ENCODE measurements at places on chromosomes 12 and 14. TPM values are rescaled to one million over a fixed set of nuclear protein-coding genes. Genes with fewer than 3 reads are reported as not detected.

NKX2-1 gene
- not detected for total RNA-seq

SOCS2 gene
- total RNA-seq: 33.6 TPM

KRT85 gene
- total RNA-seq: not detected

NELL2 gene
- total RNA-seq: not detected

RAB35 gene
- total RNA-seq: 28.8 TPM

CLEC4A gene
- total RNA-seq: not detected

OTOGL gene
- total RNA-seq: 0.81 TPM

KLRG1 gene
- 0.32 TPM for total RNA-seq

DCP1B gene
- total RNA-seq: 8.7 TPM

AMN gene
- total RNA-seq: 0.90 TPM

EID3 gene
- 4.2 TPM for total RNA-seq

CD163 gene
- total RNA-seq: not detected

SDR39U1 gene
- total RNA-seq: 14.1 TPM

CIDEB gene
- 0.18 TPM for total RNA-seq

TAS2R13 gene
- not detected for total RNA-seq

SOAT2 gene
- total RNA-seq: not detected

TOMM20L gene
- total RNA-seq: not detected

DNAJC22 gene
- total RNA-seq: 1.5 TPM

Measured in cardiac atrium fibroblast (primary cell).